ENCODE measurements at places on chromosomes 7 and 10. TPM values are rescaled to one million over a fixed set of nuclear protein-coding genes. Genes with fewer than 3 reads are reported as not detected.
A peak's percentile ranks its signal among the peaks of the same experiment; 100 is the strongest.

- peak; percentile 70 for DNase-seq
Measured at GRCh38 chr10:98045785-98046389, 15.5 kb upstream of the CRTAC1 start.

- no peak for DNase-seq
Measured at GRCh38 chr7:1724118-1724910, 54.2 kb downstream of the ELFN1 start.

- DNase-seq = no peak
Measured at GRCh38 chr10:87503401-87503800, 1.3 kb upstream of the MINPP1 start.

Gene PRTFDC1
- 0.63 TPM for polyA plus RNA-seq

- no peak for DNase-seq
Measured at GRCh38 chr7:134355927-134356326, 39.2 kb upstream of the SLC35B4 start.

All from B cell (primary cell).